ENCODE measurements at places on chromosomes 7 and 10.

- no peak for DNase-seq
Measured at GRCh38 chr10:112389271-112389822, 15.4 kb downstream of the ACSL5 start.

DNA sequence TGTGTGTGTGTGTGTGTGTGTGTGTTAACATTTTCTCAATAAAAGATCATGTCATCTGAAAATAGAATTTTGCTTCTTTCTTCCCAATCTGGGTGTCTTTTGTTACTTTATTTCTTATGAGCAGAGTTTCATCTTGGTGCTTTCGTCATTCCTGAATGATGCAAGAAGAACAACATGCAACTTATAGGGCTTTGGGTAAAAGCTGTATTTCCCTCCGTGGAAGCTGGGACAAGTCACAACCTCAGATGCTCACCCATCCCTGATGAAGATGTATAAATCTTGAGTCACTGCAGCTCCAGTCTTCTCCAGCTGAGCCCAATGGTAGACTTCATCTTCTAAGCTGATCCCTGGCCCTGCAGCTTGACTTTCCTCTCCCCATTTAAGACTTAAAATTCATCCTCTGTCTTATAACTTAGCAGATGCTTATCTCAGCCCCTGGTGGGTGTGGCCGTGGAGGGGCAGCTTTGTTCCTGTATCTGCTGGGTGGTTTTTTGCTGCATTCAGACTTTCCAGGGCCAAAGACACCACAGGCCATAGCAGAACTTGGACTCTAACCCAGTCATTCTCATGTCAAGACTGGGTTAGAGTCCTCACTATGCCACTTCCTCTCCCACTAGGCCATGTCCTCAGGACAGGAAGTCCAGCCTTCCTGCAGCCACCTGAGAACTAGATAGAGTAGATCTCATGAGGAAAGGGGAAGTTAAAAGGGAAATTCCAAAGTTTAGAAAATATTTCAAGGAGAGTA is 356.4 kb downstream of the TNS3 start:
- no peak for DNase-seq

DNA sequence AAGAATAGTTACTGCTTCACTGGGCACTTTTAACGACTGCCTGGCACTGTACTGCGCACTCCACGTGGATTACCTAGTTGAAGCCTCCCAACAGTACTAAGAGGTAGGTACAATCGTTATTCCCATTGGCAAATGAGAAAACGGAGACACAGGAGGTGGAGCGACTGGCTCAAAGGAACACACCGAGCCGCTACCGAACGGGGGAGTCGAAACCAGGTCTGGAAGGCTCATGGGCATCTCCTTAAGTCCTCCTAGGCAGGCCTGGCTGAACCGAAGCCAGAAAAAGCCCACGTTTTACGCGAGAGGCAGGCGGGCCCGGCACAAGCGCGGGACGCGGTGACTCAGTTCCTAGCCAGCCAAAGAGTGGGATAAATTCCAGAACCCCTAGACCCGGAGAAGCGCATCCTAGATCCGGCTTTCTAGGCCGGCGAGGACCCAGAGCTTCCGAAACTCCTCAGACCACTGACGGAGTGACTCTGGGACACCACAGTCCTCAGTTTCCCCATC is 472 bp downstream of the PDAP1 start:
- peak; percentile 68 for DNase-seq

- DNase-seq, result no peak
Measured at GRCh38 chr7:156119771-156120170, 307.5 kb upstream of the SHH start.

DNA sequence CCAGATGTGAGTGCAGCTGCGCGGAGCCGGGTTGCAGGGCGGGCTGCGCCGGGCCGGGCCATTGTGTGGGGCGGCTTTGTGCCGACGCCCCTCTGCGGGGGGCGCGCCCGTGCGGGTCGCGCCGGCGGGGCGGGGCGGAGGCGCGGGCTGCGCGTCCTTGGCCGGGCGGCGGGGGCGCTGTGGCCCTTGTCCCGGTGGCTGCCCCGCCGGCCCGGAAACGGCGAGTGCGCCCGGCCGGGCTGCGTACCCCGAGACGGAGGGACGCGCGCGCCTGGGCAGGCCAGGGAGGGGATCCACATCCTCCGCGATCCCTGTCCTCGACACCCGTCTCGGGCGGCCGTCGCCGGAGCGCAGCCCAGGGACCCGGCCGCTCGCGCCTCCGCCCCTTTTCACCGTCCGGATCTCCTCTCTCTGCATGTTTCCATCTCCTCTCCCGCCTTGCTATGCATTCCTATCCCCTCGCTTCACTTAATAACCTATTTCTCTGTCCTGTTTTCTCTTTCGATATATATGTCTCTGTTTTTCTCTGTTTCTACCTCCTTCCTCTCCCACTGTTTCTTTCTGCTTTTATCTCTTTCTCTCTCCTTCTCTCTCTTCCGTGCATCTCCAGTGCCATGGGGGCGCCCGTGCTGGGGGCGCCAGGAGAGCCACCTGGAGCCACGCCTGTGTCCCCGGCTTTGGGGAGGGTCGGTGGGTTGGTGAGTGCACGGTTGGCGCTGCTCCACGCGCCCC is 765 bp downstream of the PFKFB3 start:
- peak; percentile 37 for DNase-seq

- no peak for DNase-seq
Measured at GRCh38 chr10:5292196-5292735, 72.5 kb upstream of the UCN3 start.

GRCh38 chr10:34768261-34768971 is 46.7 kb downstream of the PARD3 start:
- no peak for DNase-seq

DNA sequence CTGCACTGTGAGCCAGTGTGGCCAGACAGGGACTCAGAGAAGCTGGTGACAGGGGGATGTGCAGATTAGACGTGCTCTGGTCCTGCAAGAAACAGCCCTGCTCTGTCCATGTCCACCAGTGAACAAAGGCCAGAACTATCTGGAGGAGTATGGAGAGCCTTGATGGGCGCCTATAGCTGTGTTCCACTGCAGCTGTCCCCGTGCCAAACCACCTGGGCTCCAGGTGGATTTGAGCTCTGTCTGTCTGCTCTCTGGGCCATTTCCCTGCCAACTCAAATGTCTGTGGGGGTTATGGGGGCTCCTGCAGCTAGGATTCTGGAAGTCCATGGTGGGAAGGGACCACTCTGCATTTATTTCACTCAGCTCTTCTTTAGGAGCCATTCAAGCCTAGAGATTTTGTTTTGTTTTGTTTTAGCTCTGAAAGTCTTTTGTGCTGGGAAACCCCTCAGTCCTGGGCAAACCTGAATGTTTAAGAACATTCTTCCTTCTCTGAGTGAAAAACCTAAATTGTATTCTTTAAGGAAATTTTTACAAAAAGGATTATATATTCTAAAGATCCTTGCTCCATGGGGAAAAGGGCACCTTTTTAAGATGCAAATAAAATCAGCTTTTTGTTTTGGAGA is 1039.5 kb upstream of the SORCS1 start:
- no peak for DNase-seq

DNA sequence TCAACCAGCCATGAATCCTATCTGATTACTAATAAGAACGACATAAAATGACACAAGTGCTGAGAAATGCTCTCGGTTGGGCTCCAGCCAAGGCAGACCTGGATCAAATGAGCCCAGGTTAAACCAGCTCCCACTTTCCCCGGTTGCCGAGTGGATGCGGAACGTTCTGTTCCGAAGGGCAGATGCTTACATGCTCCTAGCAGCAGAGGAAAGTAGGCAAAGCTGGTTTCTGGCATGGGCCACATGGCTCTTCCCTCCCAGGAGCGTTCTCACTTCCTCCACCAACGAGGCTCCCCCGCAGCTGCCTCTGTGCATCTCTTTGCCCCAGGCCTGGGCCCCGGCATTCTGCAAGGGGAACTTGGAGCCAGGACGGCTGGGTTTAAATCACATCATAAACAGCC is 61.8 kb upstream of the SDK1 start:
- DNase-seq, result no peak

DNA sequence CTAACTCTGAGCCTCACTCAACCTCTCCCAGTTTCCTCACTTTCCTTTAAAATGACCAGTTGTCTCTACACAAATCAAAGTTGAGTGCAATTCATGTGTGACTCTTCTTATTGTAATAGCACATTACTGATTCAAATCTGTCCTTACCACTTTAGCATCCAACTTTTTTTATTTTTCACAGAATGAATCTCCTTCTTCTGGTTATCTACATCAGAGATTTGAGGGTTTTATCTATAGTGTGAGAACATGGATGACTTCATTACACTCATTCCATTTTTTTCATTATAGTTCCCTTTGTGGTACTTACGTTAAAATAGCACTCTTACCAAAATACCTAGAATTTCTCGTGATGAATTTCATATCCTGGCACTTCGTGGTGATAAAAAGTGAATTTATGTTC is 43.3 kb downstream of the RTKN2 start:
- no peak for DNase-seq

DNA sequence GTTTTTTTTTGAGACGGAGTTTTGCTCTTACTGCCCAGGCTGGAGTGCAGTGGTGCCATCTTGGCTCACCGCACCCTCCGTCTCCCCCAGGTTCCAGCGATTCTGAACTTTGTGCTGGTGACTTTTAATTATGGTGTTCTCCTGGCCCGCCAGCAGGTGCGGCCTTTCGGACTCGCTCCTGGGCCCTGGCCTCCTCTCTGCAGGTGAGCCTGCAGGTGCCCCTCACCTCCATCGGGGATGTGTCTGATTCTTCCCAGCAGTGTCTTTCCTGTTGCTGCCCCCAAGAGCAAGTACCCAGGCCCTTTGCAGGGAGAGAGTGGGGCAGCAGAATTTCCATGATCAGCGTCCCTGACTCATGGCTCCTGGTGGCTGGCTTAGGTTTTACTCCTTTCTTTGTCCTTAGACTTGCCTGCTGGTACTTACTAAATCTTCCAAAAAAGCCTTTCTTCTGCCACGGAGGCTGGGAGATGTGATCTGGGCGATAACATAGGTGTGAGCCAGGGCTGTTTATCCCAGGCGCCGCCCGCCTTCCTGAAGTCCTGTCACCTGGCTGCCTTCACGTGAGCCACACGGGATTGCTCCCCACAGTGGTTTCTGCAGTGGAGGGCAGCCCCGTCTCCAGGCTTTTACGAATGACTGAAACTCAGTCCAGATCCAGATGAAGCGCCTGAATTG is 10.7 kb downstream of the WIPI2 start:
- DNase-seq, result no peak

DNA sequence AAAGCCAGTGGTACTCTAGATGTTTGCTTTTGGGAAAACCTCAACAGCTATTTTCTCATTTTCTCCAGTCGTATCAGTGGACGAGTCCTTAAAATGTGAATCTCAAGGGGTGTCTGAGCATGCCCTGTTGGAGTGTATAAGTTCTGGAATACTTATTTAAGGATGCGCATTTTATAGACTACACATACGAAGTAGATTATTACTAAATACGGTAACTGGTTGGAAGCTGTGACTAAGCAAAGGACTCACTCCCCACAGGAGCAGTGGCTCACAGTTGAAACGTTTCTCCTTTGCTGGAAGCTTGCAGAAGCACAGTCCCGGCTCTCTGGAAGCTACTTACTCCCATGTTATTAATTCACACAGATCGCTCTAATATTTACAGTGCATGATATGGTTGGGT is 90.8 kb upstream of the DNAJB6 start:
- no peak for DNase-seq

DNA sequence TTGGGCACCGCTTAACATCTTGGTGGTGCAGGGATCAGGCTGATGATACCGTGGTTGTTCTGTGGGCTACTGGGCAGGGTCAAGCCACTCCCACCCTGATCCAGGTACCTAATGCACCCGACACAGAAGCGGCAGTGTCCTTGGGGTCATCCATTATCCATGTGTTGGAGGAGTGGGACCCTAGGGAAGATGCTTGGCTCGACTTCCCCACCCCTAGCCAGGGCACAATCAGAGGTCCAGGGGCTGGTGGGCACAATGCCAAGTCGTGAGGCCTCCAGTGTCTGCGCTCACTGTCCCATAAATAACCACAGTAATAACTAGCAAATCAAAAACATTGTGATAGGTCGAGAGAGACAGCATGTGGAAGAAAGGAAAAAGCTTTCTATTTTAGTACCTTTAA is 37.7 kb downstream of the HTRA1 start:
- DNase-seq, result no peak

- DNase-seq, result no peak
Measured at GRCh38 chr7:136655414-136655813, 213.0 kb upstream of the CHRM2 start.

DNA sequence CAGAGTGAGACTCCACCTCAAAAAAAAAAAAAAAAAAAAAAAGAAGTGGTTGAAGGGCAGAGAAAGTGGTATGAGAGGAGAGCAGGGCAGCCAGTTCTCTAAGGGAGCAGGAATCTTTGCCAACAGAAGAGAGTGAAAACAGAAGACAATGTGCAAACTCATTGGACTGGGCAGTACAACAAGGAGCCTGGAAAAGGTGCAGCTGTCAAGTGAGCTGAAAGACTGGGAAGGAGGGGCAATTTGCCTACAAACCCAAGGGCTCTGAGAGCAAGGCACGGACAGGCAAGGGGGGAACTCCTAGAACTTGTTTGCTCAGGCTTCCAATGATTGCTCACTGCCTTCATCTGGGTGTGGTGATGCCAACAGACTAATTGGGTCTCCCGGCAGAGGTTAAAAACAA is 9.5 kb downstream of the ACTR1A start:
- no peak for DNase-seq

- no peak for DNase-seq
Measured at GRCh38 chr7:158366346-158366745, 221.3 kb downstream of the PTPRN2 start.

DNA sequence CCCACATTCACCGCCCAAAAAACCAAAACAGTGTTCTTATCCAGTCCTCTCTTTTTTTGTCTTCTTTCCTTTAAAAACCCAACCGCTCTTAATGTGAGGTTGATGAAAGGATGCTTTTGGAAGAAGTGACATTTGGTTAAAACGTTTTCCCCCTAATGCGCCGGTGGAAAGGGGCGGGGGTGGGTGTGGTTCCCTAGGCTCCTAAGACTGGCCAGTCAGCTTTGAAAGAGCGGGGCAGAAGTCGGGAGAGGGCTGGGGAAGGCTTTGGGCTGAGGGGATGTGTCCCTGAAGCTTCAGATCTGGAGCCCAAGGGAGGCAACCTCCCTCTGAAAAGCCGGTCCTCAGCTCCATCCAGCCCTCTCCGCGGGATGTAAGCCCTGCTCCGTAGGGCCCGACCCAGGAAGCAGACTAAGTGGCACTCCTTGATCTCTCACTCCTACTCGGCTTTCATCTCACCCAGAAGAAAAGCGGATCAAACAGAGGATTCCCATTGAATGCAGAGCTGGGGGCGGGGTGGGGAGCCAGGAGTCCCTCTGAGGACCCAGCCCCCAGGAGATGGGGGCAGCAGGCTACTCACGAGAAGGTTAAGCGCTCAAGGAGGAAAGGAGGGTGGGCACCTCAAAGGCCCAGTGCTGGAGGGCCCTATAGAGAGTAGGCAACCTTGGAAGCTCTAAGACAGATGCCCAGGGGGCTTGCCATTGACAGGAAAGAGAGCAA is 2.4 kb upstream of the EVX1 start:
- DNase-seq, result no peak
